ENCODE measurements at places on chromosomes 1 and 21. TPM values are rescaled to one million over a fixed set of nuclear protein-coding genes. Genes with fewer than 3 reads are reported as not detected.

DNA sequence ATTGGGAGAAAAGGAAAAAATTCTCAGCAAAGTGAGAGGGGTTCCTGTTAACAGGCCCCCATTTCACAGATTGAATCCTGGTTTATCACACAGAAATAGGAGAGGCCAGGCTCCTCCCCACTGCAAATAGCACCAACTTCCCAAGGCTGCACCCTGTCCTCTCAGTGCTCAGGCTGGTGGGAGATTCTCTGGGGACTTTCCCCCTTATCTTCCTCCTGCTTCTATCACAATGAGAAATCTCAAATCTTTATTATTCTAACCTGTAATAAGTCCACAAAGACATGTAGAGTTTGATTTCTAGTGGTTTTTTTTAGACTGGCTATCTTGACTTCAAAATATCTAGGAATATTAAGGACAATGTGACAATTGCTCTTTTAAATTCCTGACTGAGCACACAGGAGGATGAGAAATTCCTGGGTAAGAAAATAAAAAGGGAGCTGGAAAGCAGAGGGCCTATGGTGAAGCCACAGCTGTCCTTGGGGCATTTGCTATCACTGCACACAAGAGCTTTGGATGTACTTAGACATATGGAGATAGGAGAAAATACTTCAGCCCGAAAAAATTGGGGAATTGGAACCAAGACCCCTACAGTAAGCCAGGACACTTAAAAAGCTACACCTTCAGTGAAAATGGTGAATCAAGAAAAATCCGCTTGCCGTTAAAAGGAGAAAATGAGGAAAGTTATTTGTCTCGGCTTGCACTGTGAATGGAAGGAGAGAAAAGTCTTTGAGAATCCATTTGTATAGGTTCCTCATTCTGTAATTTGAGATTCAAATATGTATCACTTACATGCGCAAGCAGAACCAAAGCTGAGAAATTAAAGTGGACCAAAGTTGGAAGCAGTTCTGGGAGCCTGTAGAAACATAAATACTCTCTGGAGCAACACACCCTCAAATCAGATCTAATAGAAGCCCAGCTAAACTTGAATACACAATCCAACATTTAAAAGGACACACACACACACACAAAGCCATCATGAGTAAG, 65.9 kb upstream of the C1orf105 start:
- no peak for DNase-seq
- H3K4me3 ChIP-seq, result no peak overlapping the region
- H3K27me3 ChIP-seq, result peaks cover 5% of the 10 kb centered on the region
- peaks cover 52% of the 10 kb centered on the region for H3K4me1 ChIP-seq
- peaks cover 5% of the 10 kb centered on the region for H3K36me3 ChIP-seq

GRCh38 chr1:15168479-15168878, 14.9 kb downstream of the TMEM51 start:
- no peak overlapping the region for H3K4me3 ChIP-seq
- peaks cover 15% of the 10 kb centered on the region for H3K27me3 ChIP-seq
- no peaks in the 10 kb centered on the region for H3K4me1 ChIP-seq
- no peak overlapping the region for H3K27ac ChIP-seq

- peak within 1 kb of the TSS; percentile 56 for H3K4me3 ChIP-seq
- no peak within 1 kb of the TSS for H3K27ac ChIP-seq
- H3K36me3 ChIP-seq, result no peaks in the 10 kb centered on the region
- peaks cover 33% of the 10 kb centered on the region for H3K4me1 ChIP-seq
Measured at GRCh38 chr1:44405031-44405797, at the start of gene RNF220. RNF220 (plus strand) TSS chr1:44405255.

GRCh38 chr1:181714428-181714827, 231.1 kb downstream of the CACNA1E start:
- no peak for DNase-seq
- no peaks in the 10 kb centered on the region for H3K4me1 ChIP-seq
- no peak overlapping the region for H3K27ac ChIP-seq
- H3K36me3 ChIP-seq, result no peaks in the 10 kb centered on the region
- H3K27me3 ChIP-seq, result no peaks in the 10 kb centered on the region

GRCh38 chr1:52659356-52659755, 26.4 kb downstream of the SHISAL2A start:
- peak overlapping the region; percentile 50 for H3K27ac ChIP-seq
- peak; percentile 36 for DNase-seq
- no peaks in the 10 kb centered on the region for H3K27me3 ChIP-seq

DNA sequence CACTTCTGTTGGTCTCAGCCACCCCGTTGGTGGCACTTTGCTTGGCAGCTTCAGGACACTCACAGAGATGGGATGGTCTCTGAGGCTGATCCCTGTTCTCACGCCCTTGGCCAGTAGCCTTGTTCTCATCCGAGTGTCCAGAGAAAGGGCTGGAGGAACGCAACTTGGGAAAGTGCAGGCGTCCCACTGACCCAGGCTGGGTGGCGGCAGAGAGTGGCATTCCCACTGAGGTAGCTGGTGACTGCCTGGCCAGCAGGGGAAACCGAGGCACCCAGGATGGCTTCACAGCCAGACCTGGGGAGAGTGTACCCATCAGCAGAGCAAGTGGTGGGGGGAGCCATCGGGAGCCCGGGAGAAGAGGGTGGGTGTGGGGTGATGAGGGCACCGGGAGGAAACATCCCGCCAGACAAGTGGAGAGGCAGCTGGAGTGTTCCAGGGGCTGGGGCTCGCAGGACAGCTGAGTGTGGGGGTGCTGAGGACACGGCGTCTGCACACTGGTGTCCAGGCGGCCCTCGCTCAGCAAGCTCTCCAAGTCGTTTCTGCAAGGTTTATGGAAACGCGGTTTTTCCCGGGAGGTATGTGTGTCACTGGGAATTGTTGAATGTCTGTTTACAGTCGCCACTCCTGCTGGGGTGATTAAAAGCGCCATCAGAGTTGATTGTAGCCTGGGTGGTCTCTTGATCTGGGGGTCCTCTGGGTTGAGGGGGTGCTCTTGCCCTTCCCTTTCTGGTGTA, 97.8 kb downstream of the SIK1 start:
- no peaks in the 10 kb centered on the region for H3K36me3 ChIP-seq
- DNase-seq, result no peak
- peaks cover 6% of the 10 kb centered on the region for H3K27me3 ChIP-seq

DNA sequence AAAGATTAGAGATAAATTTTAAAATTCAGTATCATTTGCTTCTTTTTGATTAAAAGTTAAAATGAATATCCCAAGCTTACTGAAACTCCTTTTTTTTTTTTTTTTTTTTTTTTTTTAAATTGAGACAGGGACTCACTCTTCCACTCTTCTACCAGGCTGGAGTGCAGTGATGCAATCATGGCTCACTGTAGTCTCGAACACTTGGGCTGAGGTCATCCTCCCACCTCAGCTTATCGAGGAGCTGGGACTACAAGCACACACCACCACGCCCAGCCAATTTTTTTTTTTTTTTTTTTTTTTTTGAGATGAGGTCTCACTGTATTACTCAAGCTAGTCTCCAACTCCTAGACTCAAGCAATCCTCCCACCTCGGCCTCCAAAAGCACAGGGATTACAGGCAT, 92.1 kb upstream of the RGS18 start:
- H3K4me3 ChIP-seq, result no peak overlapping the region
- no peaks in the 10 kb centered on the region for H3K27me3 ChIP-seq
- H3K27ac ChIP-seq, result no peak overlapping the region
- H3K36me3 ChIP-seq, result no peaks in the 10 kb centered on the region

- no peak within 1 kb of the TSS for H3K27ac ChIP-seq
- H3K4me1 ChIP-seq, result peaks cover 6% of the 10 kb centered on the region
- H3K36me3 ChIP-seq, result no peaks in the 10 kb centered on the region
- peaks cover 10% of the 10 kb centered on the region for H3K27me3 ChIP-seq
Measured at GRCh38 chr21:36479415-36480402, at the start of gene CLDN14. CLDN14 (minus strand) TSS chr21:36480122; CDS start chr21:36461695, 18,427 bp downstream.

GRCh38 chr21:35942211-35943144, 117.8 kb downstream of the SETD4 start:
- no peak for DNase-seq
- no peaks in the 10 kb centered on the region for H3K36me3 ChIP-seq
- H3K4me3 ChIP-seq, result no peak overlapping the region
- H3K27ac ChIP-seq, result no peak overlapping the region
- no peaks in the 10 kb centered on the region for H3K4me1 ChIP-seq

DNA sequence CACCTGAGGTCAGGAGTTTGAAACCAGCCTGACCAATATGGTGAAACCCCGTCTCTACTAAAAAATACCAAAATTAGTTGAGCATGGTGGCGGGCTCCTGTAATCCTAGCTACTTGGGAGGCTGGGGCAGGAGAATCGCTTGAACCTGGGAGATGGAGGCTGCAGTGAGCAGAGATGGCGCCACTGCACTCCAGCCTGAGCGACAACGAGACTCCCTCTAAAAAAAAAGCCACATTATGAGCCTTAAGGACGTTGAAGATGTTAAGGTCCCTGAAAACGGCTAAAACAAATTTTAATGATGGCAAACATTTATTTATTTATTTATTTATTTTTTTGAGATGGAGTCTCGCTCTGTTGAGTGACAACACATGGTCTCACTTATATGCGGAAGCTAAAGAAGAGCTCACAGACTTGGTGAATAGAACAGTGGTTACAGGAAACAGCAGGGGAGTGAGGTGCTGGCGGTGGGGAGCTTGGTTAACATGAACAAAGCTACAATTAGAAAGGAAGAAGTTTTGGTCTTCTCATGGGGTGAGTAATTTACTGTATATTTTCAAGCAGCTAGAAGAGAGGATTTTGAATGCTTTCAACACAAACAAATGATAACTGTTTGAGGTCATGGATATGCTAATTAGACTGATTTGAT, 47.1 kb downstream of the TCP10L start:
- H3K27me3 ChIP-seq, result no peaks in the 10 kb centered on the region
- peaks cover 12% of the 10 kb centered on the region for H3K4me1 ChIP-seq
- H3K36me3 ChIP-seq, result no peaks in the 10 kb centered on the region
- peak; percentile 31 for DNase-seq
- no peak overlapping the region for H3K27ac ChIP-seq

Gene DCST2
- total RNA-seq, result 0.18 TPM

Gene COL8A2
- total RNA-seq, result not detected

Gene TRIM62
- 11.5 TPM for total RNA-seq

Gene FMO5
- 0.73 TPM for total RNA-seq

Gene INKA2
- 2.4 TPM for total RNA-seq

Gene OR10Z1
- not detected for total RNA-seq

Gene GNG12
- 0.05 TPM for total RNA-seq

Measured in activated CD4-positive, alpha-beta memory T cell treated with anti-CD3 and anti-CD28 coated beads, Interleukin-2, amount 10 ng/mL, durations not matched to agents 7 days and 5 days (primary cell).